ENCODE measurements at places on chromosomes 5 and 9.
A peak's percentile ranks its signal among the peaks of the same experiment; 100 is the strongest.

- DNase-seq = no peak
These were observed 10.0 kb downstream of the SPARC start for GRCh38 chr5:151676719-151677118.

DNA sequence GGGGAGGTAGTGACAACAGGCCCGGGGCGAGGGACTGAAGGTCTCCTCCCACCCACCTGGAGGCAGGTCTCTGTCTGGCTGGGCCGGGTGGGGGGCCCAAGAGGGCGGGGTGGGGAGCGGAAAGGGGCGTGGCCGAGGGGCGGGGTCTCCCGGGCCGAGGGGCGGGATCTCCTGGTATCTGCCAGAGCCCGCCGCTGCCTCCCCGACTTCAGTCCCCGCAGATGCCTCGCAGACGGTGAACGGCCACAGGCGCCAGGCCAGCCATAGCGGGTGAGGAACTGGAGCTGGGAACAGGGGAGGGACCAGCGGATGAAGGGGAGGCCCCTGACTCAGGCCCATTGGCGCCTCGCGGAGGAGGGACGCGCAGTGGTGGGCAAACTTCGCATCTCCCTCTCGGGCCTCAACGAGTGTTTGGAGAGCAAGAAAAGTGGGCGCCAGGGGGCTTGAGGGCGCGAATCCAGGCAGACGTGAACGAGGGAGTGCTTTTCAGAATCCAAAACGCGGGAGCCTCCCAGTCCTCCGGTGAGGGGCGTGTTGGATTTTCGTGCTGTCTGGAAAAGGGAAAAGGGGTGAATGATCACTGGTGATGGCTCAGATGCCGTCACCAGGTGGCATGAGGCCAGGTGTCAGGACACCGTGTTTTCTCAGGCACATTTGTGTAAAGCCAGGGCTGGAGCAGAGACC is at the start of gene ADGRD2:
ADGRD2 (plus strand) TSS at position 211 of the 684 bp plus-strand sequence. CDS start 1,216 bp downstream, outside the sequence.
- peak; percentile 41 for DNase-seq

GRCh38 chr9:129013674-129014073 is 14.5 kb downstream of the SH3GLB2 start:
- no peak for DNase-seq

DNA sequence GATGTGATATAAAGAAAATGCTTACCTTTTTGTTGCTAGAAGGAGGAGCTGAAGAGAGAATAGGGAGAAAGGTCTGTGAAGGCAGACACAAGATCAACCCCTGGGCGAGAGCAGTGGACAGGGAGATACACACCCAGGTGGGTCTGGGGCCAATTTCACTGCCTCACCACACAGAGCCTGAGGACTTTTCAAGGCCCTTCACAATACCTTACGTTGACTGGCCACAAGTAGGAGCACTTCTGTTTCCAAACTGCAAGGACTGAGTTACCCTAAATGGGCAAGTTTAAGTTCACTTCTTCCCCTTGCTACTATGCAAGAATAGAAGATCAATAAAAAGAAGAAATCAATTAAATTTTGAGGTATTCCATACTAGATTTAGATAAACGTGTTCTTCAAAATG is 174.5 kb upstream of the SLC12A2 start:
- DNase-seq = peak; percentile 11

GRCh38 chr5:11385251-11385900 is 518.9 kb downstream of the CTNND2 start:
- no peak for DNase-seq

- no peak for DNase-seq
These were observed 15.9 kb downstream of the FPGS start for GRCh38 chr9:127818574-127818973.

DNA sequence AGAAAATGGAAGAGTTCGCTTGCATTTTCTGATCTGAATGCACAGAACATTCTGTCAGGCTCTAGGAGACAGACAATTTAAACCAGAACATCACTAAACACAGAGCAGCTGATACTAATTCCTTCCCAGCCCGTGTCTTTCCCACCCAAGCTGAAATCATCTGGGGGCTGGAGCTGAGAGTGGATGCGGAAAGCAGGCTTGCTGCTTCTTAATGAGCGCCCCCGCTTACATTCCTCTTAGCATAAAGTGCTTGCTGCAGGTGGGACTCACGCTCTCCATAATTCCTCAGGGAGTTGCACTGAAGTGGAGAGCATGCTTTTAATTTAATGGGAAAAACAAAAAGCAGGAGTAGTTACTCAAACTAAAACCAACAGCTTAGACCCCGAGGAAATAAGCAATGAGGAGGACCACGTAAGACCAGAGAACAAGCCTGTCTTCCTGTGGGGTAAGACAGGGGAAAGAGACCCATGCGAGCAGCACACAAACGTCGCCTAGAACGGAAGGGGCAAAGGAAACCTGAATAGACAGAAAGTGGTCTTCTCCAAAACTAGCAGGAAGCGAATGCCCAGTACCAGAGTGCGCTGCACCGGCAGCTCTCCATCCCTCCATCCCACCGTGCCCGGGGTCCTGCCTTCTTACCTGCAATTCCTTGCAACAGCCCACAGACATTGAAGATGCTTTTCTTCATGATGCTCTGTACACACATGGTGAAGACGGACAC is 139.3 kb downstream of the LHFPL2 start:
- no peak for DNase-seq

GRCh38 chr9:127525401-127526188 is 74.3 kb downstream of the LRSAM1 start:
- DNase-seq = no peak

GRCh38 chr5:73454379-73455036 is 5.9 kb upstream of the FOXD1 start:
- no peak for DNase-seq

GRCh38 chr5:145470396-145470979 is 364.7 kb downstream of the PRELID2 start:
- no peak for DNase-seq

- no peak for DNase-seq
These were observed 31.1 kb downstream of the FBXW11 start for GRCh38 chr5:171975262-171975876.

DNA sequence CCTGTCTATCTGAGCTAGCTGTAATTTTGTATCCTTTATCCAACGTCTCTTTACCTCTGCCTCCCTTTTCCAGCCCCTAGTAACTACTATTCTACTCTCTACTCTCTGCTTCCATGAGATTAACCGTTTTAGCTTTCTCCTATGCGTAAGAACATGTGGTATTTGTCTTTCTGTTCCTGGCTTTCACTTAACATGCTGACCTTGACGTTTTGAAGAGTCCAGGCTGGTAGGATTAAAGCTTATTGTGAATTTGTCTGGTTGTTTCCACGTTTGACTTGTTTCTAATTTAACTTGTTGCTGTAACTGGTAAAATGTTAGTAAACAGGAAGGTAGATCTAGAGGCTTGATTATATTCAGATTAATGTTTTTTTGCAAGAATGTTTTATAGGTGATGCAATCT is 385.3 kb downstream of the PSAT1 start:
- no peak for DNase-seq

- DNase-seq = no peak
These were observed 5.6 kb downstream of the PRRX2 start for GRCh38 chr9:129671065-129671464.

DNA sequence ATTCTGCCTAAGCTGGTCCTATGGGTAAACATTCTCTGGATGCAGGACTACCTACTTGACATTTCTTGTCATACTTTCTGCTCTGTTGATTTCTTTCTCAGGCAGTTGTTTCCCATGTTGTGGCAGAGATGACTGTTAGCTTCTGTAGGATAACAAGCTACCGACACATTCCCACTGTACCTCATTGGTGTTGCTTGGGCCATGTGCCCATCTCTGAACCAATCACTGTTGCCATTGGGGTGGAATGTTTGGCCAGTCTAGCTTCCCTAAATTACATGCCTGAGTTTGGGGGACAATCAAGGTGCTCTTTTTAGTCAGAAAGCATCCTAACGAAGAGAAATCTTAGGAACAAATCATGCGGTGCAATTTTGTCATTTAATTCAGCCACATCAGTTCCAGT is 212.0 kb downstream of the KDM4C start:
- no peak for DNase-seq

DNA sequence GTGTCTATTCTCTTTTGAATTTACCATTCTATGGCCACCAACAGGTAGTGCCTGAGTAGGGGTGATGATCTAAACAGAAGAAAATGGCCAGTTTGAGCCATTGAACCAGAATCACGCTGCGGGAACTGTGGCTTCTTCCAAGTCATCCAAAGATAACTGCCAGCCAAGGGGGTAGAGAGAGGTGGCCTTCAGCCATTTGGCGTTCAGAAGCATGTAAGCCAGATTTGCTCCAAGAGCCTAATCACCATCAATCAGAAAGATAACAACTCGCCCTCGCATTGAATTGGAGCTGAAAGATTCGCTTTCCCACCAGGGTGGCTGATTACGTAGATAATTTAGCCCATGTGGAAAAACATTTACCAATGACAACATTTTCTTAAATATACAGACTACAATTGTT is 1302.7 kb upstream of the DMAC1 start:
- DNase-seq = no peak

GRCh38 chr5:61115968-61116367 is 46.3 kb downstream of the SMIM15 start:
- DNase-seq = no peak

- DNase-seq = peak; percentile 75
These were observed 757 bp downstream of the ZBED3 start for GRCh38 chr5:77086368-77086688.

- DNase-seq = no peak
These were observed 158.9 kb downstream of the ADAMTSL1 start for GRCh38 chr9:18632632-18633403.

DNA sequence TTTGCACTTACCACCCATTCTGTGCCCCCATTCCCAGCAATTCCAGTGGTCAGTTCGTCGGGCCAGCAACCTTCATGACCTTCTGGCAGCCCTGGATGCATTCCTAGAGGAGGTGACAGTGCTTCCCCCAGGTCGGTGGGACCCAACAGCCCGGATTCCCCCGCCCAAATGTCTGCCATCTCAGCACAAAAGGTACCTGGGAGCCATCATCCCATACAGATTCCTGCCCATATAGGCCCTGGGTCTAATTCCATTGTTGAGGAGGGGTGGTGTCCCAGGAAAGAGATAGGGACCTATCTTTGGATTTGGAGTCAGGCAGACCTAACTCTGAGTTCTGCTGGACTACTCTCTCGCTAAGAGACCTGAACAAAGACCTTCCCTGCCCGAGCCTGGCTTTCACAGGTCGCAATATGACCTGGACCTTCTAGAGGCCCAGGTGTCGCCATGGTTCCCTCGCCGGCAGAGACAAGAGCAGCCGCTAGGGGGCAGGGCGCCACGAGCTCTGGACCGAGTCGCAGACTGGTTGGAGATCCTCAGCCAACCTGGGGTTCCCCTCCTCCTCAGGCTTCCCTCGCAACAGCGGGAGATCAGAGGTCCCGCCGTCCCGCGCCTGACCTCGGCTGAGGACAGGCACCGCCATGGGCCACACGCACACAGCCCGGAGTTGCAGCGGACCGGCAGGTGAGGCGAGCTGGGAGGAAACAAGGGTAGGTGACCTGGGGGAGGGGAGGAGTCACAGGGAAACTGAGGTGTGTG is 3.1 kb downstream of the SLC4A9 start:
- DNase-seq = peak; percentile 69

DNA sequence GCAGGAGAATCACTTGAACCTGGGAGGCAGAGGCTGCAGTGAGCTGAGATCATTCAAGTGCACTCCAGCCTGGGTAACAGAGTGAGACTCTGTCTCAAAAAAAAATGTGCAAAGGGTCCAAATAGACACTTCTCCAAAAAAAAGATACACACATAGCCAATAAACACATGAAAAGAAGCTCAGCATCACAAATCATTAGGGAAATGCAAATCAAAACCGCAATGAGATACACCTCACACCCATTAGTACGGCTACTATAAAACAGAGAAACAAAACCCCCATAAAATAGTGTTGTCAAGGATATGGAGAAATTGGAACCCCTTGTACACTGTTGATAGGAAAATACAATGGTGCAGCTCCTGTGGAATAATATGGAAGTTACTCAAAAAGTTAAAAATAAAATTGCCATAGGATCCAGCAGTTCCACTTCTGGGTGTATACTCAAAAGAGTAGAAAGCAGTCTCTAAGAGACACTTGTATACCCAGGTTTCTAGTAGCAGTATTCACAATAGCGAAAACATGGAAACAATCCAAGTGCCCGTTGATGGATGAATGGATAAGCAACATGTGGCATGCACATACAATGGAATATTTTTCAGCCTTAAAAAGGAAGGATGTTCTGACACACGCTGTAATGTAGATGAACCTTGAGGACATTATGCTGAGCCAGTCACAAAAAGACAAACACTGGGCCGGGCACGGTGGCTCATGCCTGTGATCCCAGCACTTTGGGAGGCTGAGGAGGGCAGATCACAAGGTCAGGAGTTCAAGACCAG is 57.2 kb upstream of the PPARGC1B start:
- DNase-seq = no peak

DNA sequence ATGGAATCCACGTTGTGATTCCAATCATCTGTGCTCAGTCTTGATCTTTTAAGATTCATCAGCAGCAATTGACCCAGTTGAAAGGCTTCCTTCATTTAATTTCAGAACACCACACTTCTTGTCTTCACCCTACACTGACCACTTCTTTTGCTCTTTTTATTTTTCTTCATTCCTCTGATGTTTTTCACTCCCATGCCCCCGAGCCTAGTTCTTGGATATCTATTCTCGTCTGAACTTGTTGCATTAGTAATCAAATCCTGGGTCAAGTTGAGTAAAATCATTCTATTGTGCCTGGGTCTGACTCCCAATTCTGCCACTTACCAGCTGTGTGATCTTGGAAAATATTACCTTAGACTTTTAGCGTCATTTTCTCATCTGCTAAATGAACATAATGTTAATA is 356.5 kb downstream of the CDH12 start:
- no peak for DNase-seq

GRCh38 chr5:109945097-109945678 is 255.5 kb downstream of the MAN2A1 start:
- no peak for DNase-seq

DNA sequence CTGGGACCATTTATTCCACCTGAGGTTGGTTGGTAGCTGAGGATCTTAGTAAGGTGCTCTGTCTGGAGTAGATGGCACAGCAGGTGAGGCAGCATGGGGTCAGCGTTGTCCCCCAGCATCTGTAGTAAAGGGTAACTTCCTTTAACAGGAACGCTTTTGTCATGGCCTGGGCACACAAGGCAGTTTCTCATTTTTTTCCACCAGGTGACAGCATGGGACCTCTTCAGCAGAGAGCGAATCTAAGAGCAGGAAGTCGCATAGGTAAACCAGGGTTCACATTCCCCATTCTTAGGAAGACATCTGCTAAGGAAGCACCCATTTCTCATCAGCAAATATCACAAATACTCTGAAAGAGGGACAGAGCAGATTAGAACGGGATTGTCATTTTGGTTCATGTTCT is 56.5 kb downstream of the GPR107 start:
- no peak for DNase-seq

- DNase-seq = no peak
These were observed 244.4 kb downstream of the CD180 start for GRCh38 chr5:66952153-66952552.
